Hematopoietic multipotent progenitor cell treated with erythropoietin and hydrocortisone succinate and interleukin-3 and kit ligand, for 6 days (in vitro differentiated cells): ENCODE measurements at places on chromosomes 12 and 14.

- DNase-seq, result no peak
Measured at GRCh38 chr14:73027546-73027945, 640 bp upstream of the ZFYVE1 start.

DNA sequence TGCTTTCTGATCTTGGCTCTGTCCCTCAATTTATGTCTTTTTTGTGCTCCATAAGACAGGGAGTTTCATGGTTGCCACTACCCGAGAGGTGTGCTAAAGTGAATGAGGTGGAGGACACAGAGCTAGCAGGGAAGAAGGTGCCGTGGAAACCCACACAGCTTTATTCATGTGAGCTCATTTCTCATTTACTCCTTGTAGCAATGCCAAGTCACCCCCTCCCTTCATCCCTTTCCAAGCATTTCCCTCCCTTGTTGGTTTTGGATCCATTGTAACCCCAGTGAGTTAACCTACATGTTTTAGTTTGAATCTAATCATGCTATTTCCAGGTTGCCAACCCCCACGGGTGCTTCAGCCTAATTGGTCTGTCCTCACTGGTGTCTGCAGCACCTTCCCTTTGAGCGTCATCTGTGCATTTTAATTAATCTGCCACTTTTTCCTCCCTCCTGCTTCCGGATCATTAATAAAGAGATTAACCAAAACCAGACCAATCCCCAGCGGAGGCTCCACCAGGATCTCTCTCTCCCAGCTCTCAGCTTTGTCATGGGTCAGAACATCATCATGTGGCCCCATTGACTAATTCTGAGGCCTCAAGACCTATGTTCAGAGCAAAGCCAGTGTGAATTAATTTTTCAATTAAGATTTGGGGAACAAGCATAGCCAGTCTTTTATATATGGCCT lies 56.2 kb downstream of the NTF3 start:
- no peak for DNase-seq

DNA sequence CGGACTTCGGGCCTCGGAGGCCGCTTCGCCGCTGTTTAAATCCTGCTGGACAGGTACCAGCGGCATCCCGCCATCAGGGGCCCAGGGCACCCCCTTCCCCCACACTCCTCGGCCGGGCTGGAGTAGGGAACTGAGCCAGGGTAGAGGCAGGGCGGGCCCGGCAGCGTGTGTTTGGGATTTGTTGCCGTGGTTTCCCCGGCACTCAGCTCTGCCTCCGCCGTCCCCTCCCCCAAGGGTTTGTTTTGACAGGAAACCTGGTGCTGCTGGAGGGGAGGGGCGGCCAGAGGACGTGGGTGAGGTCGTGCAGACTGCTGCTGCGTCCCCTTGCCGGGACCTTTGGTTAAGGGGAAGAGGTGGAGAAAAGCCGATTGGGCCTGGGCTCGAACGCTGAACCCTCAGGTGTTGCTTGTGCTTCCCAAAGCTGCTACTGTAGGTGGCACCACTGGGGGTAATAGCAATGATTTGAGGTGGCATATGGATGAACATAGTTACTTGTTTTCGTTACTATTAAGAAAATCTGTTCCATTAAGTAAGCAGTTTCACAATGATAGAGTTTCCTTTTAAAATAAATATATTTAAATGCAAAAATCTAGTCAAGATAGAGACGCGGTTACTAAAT lies 778 bp downstream of the TCP11L2 start:
- DNase-seq, result peak; percentile 63

DNA sequence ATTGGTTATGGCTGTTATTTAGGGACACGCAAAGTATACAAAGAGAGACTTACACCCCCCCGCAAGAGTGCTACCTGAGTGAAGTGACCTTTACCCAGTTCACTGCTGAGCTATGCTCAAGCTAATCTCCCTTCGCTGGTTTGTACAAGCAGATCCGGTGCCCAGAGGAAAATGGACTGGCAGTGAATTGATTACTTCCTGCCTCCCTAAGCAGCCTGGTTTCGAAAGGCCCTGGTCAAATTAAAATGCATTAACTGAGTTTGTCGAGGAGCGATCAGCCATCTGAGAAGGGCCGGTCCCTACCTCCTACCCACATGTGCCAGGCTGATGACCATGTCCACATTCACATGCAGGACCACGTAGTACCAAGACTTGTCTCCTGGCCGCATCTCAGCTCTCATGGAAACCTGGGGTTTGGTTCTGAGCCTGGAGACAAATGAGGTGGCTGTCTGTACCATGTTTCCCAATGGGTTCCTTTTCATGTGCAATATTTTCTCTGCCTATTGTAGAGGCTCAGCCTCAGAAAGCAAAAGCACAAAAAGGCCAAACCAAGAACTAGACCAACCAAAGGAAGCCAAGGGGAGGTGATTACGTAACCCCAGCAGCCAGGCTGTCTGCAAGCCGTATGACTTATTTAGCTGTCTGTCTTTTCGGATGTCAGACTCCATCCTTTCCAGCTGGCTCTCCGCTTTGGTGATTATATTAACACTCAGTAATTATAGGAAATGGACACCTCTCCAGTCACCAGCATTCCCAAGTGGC lies 284.7 kb upstream of the PWP1 start:
- peak; percentile 49 for DNase-seq

DNA sequence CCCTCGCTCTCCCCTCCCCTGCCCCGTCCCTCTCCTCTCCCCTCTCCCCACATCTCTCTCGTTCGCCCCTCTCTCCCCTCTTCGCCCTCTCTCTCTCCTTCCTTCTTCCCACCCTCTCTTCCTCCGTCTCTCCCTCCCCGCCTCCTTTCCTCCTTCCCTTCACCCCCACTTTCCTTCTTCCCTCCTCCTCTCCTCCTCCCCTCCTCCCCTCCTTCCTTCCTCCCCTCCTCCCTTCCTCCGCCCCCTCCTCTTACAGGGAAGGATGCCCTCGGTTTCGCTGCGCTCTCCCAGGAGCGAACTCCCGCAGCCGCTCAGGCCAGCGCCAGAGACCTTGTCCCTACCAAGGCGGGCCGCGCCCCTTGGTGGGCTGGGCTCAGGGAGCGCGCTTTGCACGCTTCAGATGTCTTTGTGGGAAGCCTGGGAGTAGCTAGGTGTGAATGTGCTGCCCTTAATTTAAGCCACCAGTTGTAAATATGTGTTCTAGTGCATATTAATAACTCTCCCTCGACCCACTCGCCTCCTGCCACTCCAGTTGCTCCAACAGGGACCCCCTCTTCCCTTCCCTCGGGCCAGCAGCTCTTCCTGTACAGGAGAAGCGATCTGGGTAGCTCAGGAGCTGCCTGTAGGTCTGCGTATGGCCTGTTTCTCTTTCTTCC lies 13.3 kb upstream of the MAP3K9 start:
- DNase-seq, result peak; percentile 40

- DNase-seq, result no peak
Measured at GRCh38 chr12:39878753-39879152, 227.1 kb downstream of the SLC2A13 start.

GRCh38 chr12:1864867-1865266 lies 44.5 kb downstream of the LRTM2 start:
- no peak for DNase-seq

DNA sequence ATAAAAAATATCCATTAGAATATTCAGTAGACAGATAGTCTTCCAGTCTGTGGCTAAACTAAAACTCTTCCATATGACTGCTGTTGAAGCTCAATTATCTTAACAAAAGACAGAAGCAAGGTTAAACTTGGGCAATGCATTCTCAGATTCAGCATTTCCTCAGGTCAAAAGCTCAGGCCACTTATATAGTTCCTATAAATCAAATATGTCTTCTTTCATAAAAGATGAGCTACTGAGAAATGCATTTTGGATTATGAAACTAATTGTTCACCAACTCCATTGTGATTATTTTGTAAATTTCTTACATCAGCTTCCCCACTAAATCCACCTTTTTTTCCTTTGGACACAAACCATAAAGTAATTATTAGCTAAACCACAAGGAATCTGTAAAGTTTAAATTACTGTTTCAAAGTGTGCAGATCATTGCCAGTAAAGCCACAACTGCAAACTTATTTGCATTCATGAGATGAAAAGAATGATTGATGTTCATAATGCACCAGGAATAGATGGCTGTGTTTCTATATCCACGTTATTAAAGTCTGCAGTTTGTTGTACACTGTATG lies 224.4 kb downstream of the FBXL14 start:
- DNase-seq, result no peak

- peak; percentile 88 for DNase-seq
Measured at GRCh38 chr12:34218193-34219045, 196.1 kb downstream of the ALG10 start.

DNA sequence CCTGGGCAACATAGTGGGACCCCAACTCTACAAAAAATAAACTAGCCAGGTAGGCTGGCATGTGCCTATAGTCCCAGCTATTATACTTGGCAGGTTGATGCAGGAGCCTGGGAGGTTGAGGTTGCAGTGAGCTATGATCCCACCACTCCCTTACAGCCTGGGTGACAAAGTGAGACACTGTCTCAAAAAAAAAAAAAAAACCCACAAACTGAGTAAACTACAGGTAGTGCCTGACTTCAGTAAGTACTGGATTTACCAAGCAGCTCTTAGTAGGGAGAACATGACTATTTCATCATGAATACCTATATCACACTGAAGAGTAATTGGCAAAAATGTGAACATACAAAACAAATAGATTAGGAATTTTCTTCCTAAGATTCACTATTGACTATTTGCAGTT lies 32.4 kb upstream of the AP4S1 start:
- no peak for DNase-seq

DNA sequence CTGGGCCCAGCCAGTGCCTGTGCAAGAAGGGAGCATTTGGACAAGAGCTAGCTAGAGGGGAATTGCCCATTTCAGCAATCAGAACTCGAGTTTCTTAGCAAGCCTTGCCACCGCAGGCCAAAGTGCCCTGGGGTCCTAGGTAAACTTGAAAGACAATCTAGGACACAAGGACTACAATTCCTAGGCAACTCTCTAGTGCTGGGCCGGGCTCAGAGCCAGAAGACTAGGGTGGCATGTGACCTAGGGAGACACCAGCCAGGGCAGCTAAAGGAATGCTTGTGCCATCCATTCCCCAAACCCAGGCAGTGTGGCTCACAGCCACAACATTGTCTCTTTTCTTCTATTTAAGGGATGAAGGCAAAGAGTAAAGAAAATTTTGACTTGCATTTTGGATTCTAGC lies 205.0 kb downstream of the BMP4 start:
- DNase-seq, result no peak

DNA sequence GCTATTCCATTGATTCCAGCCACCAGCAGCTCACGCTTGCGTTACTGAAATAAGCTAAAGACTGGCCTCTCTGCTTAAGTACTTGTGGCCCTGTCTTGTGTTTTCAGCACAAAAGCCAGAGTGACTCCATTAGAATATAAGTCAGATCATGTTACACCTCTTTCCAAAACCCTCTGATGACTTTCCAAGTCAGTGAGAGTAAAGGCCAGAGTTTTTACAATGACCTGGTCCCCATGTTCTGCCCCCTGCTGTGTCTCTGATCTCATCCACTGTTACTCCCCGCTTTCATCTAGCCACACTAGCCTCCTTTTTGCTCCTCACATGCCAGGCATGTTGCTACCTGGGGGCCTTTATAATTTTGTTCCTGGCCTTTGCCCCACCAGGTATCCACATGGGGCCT lies 6.9 kb upstream of the CKAP4 start:
- no peak for DNase-seq

- peak; percentile 29 for DNase-seq
Measured at GRCh38 chr12:46174061-46174662, 94.7 kb downstream of the SLC38A1 start.

DNA sequence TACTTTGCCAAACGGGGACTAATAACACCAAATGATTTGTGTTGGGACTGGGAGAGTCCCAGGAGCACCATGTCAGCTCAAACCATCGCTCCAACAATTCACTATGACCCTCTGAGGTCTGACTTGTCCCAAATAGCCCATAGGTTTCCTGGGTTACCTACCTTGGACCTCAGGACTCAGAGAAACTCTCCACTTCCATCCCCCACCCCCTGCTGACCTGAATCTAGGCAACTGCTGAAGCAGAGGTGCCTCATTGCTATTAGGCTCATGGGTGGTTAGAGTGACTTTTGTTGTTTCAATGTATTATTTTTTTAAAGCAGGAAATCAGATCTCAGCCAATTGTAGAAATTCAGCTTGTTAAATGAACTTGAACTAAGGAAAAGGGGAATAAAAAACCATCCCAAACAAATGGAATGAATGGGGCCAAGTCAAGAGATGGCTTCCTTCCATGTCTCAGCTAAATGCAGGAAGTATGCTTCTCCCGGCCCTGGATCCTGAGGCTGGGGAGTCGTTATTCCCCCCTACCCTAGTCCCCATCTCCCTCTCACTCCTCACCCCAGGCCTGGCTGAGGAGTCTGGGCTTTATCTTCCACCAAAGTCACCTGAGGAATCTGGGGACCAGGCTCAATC lies 80.9 kb upstream of the SLC24A4 start:
- DNase-seq, result no peak

- no peak for DNase-seq
Measured at GRCh38 chr12:53733807-53734200, 6.6 kb upstream of the CALCOCO1 start.

GRCh38 chr14:94074534-94074933 lies 6.5 kb downstream of the DDX24 start:
- DNase-seq, result no peak

DNA sequence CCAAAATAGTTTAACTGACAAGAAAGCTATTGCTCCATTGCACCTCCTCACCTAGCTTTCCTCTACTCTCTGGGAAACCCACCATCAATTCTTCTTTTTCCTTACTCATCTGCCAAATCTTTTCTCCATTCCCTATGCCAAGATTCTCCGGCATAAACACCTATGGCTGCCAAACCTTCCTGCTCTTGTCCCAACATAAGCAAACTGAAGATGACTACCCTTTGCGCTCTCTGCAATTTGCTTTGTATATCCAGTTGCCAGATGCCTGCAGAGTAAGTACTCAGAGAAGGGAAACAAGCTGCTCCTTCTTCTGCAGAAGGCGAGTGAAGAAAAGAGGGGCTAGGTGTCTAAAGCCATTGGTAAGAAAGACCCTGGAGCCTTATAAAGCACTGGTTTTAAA lies 11.5 kb downstream of the PTGER2 start:
- no peak for DNase-seq

DNA sequence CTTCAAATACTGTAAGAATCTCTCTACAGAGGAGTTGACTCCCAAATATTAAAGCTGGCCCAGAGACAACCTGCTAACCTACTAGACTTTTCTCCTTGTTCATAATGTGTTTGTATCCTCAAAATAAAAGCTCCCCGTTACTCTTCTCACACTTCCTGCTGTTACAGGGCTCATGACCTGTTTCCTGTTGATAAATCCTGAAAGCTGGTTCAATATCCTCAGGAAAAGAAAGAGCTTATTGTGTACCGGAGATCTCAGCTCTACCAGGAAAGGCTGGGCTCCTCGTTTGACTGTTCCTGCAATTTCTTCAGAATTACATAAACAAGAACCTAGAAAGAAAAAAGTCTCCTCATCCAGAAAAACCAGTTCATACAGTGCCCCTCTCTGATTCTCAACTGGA lies 30.8 kb downstream of the CLEC1A start:
- peak; percentile 12 for DNase-seq

DNA sequence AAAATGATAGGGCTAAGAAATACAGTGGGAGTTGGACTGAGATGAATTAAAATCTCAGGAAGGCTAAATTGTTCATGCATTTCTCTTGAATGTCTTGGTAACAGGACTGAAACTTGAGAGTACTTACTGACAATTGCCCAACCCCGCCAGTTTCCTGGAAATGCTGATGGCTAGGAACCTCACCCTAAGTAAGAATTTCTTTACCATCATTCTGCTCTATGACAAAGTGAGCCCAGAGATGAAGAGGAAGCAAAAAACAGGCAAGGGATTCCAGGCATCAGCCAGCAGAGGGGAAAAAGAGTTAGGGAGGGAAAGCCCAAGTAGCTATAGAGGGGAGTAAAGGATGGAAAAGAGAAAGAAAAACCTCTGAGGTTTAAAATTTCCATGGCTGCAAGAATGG lies 397.7 kb downstream of the MDGA2 start:
- no peak for DNase-seq
